ENCODE measurements at places on chromosomes 5 and 9.

DNA sequence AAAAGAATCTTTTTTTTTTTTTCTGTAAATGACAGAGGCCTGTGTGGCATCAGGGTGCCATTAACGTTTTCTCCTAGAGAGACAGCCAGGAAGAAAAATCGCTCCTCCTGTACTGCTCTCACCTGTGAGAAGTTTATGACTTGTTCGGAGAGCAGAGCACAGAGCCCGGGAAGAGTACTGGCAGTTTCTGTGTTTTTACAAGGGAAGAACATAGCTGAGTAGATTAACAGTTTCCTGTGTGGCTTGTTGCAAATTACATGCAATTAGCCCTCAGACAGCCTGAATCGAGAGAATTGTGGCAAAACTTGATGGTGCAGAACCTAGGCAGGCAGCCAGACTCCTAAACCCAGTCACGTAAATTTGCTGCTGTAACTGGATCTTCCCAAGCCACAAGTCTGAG, 32.1 kb downstream of the PRKACG start:
- DNase-seq: no peak

GRCh38 chr9:80771555-80772347, 917.6 kb downstream of the TLE1 start:
- DNase-seq: no peak

- no peak for DNase-seq
These were observed 26.6 kb upstream of the CREBRF start for GRCh38 chr5:173029499-173029921.

GRCh38 chr9:93082841-93083411, 13.1 kb upstream of the CARD19 start:
- no peak for DNase-seq

GRCh38 chr5:36689225-36689624, 82.8 kb downstream of the SLC1A3 start:
- no peak for DNase-seq

DNA sequence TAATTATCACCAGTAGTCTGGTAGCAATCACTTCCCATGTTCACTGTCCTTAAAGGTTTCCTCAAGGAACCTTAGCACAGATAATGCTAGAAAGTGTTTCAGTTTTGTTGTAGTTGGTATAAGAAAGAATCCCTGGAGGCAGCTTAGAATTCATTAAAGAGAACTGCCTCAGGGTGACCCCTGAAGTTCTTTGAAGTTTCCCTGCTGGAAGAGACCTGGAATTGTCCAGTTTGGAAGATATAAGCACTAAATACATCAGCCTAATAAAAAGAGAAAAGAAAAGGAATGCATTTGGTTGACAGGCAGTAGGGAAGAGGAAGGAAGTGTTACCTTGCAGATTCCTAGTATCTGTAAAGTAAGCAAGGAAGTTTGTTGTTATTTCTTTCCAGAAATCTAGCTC, 999.6 kb upstream of the DMAC1 start:
- no peak for DNase-seq

DNA sequence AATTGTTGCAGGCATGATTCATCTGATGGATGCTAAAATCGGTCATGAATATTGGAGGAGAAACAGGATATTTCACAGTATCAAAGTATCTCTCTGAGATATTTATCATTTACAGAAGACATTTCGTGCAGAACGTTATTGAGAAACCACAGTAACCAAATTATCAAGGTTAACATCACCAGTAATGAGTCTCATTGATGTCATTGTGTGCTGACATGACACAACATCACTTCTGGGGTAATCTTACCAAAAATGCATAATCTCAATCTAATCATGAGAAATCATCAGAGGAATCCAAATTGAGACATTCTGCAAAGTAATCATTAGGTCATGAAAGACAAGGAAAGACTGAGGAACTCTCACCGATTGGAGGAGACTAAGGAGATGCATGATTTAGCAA, 42.7 kb downstream of the C5orf22 start:
- no peak for DNase-seq

DNA sequence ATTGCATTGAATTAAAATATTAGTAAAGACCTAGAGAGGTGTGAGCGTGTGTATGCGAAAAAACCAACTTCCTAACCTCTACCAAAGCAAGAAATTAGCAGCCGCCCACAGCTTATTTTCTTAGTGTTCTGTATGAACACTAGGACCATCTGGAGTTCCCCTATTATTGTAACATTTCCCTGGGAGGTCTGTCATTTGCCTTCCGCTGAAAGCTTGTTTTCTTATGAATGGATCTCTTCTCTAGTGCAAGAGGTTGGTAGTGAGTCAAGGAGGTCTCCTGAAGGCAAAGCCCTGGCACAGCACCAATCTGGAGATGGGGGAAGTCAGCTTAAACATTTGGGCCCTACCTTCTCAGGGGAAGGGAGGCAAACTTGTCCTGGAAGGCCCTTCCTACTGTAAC, 10.8 kb downstream of the TNFSF8 start:
- no peak for DNase-seq

- DNase-seq: no peak
These were observed 13.0 kb upstream of the CYFIP2 start for GRCh38 chr5:157252711-157253465.

DNA sequence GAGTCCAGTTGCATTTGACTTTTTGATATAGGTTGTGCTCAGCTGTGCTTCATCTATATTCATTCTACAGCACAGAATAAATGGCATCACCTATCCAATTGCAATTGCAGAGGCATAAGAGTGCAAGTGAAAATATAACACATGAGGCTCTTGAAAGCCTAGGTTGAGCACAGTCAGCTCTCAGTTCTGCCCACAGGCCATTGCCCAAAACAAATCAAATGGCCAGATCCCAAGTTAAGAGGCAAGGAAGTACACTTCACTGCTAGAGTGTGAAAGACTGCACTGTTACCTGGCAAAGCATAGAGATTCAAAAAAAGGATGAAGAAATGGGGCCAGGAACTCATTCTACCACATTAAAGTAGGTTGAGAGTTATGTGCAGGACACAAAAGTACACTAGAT, 305.5 kb upstream of the SEMA6A start:
- no peak for DNase-seq

DNA sequence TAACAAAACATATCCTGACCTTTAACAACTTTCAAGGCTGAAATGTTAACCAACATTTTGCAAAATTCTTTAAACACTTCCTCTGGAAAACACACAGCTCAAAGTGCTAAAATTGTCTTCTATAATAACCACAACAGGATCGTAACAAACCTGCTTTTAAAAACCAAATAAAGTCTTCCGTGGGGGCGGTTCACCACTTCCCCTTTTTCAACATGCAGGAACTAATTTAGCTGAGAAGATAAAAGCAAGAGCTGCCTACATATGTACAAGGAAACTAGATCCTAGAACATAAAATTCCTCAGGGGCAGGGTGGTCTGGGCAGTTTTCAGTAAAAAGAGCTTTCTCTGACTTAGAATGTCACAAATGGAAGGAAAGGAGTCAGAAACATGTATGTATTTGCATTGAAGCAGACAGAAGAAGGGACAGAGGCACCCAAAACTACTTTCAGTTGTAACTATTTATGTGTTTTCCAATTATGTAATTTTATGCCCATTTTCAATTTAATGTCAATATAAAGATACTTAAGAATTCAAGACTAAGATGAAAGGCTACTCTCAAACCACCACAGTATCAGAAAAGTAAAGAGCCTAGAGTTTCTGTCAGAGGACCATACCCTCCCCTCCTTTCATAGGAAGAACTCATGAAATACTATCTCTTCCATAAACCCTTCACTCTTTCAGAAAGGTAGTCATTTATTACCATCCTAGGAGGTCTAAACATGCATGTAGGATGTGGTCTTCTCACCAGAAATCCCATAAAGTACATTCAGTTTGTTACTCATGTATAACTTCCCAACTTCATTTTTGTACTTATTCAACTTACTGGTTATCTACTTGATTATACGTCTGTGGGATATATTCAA, 185.9 kb upstream of the RASA1 start:
- DNase-seq: no peak

DNA sequence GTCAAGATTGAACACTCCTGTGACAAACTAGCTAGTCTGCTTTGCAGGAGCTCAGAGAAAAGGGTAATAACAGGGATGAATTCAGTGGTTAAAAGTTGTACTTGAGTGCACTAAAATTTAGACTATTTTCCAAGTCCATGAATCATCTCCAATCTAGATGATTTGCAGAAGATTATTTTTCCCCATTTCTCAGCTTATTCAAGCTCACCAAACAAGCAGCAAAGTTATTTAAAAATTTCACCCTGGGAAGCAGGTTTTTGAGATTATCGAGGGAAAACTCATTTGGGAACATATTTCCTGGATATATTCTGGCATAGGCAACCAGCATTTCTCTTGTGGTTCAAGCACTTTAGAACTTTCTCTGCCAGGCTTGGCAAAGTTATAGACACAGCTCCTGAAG, 311.4 kb downstream of the TLE1 start:
- no peak for DNase-seq

DNA sequence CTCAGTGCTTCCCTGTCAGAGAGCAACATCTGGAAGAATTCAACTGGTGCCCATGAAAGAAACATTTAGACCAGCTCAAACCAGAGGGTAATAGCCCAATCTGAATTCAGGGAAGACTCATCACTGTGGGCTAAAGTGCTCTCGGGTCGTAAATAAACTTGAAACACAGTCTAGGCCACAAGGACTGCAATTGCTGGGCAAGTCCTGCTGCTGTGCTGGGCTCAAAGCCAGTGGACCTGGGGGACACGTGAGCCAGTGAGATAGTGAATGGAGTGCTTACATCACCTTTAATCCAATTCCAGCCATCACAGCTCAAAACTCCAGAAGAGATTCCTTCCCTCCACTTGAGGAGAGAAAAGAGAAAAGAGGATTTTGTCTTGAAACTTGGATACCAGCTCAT, 78.1 kb upstream of the DAP start:
- DNase-seq: no peak

- DNase-seq: no peak
These were observed 36.4 kb downstream of the ATPSCKMT start for GRCh38 chr5:10213316-10213715.

DNA sequence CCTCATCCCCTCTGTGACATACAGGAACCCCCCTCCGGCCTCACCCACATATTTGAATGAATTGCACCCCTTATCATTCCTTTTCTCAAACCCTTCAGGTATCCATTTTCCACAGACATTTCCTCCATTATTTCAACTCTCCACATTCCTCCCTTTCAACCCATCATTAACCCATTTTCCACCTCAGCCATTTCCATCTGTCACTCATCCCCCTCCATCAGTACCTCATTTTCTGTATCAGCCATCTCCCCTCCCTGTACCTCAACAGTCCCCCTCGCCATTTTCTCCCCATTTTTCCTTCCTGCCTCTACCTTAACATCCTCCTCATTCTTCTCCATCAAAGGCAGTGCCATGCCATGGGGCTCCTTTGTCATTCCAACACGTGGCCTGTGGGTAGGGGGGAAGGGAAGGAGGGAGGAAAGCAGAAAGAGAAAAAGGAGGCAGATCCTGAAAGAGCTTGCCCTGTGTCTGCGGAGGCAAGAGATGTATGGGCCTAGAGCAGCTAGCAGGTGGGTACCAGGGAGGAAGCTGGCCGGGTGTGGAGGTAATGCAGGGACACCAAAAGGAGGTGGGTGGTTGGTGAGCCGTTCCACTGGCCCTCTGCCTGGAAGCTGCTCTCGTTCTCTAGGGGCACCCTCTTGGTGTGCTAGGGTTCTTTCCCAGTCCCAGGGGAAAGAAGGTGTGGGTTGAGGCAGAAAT, 1.5 kb downstream of the DNAJB5 start:
- no peak for DNase-seq

DNA sequence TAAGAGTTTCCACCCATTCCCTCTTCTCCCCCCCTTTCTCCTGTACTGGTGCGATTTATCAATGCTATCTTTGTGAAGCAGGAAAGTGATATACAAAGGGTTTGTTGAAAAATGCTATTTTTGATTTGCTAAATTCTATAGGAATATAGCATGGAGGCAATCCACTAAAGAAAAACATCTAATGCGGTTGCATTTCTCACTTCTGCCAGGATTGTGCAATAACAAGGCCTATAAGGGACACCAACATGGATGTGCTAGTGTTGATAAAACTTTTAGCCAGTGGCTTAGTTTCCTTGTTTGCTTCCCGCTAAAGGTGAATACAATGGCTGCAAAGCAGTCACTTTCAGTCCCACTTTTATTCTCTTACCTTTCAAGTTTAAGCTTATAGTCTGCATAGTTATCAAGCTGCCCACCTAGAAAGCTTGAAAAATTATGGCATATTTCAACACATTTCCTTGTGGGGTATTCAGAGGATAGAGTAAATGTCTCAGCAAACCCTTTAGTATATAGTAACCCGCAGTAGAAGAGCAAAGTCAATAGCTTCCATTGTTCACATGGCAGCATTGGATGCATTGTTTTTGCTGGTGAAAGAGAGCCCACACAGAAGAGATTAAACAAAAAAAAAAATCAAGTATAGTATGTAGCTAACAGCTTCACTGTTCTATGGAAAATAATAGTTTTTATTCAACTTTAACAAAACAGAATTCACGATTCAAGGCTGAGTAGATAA, 674.6 kb upstream of the SEMA6A start:
- DNase-seq: no peak

DNA sequence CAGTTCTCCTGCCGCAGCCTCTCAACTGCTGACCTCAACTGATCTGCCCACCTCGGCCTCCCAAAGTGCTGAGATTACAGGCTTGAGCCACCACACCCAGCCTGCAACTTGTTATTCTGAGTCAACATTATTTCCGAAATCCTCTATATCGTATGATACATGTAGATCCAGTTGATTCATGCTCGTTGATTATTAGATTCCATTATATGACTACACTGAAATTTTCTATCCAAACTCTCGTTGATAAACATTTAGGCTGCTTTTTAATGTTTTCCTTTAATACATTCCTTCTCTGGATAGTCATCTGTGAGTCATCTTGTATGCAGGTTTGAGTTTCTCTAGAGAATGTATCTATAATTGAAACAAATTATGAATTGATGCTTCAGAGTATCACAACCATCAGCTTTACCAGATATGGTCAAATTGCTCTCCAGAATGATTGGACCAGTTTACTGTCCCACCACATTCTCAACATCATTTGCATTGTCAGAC, 4.1 kb downstream of the CDK7 start:
- DNase-seq: no peak

- DNase-seq: no peak
These were observed 4.3 kb downstream of the BRD3OS start for GRCh38 chr9:134029248-134030226.

DNA sequence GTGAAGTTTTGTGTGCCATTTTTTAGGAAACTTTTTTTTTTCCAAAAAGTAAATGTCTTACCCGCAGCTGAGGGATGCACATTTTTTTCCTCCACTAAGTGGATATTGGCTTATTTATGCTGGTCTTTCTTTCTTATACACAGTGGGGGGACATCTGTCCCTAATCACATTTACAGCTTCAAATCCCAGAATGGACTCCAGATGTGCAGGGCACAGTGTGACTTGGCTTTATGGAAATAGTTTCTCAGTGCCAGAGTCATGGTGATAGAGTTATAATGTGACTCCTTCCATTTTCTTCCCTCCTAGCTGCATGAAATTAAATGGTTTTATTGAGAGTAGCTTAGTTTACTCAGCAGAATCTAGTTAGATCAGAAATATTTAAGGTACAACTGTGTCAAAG, 66.5 kb downstream of the SV2C start:
- no peak for DNase-seq

- DNase-seq: no peak
These were observed 131.6 kb downstream of the GABRB2 start for GRCh38 chr5:161414896-161415295.
